Natural killer cell treated with Interleukin-12 subunit alpha and Interleukin-12 subunit beta and Interleukin-15 and Interleukin-18, amount 100 ng/mL, for 72 hours (primary cell): ENCODE measurements at places on chromosomes 2 and 18. TPM values are rescaled to one million over a fixed set of nuclear protein-coding genes. Genes with fewer than 3 reads are reported as not detected.

Gene ERBB4
- not detected for total RNA-seq

Gene PDE11A
- not detected for total RNA-seq

GRCh38 chr2:106336737-106337136 lies 131.5 kb downstream of the RGPD3 start:
- no peak for DNase-seq

DNA sequence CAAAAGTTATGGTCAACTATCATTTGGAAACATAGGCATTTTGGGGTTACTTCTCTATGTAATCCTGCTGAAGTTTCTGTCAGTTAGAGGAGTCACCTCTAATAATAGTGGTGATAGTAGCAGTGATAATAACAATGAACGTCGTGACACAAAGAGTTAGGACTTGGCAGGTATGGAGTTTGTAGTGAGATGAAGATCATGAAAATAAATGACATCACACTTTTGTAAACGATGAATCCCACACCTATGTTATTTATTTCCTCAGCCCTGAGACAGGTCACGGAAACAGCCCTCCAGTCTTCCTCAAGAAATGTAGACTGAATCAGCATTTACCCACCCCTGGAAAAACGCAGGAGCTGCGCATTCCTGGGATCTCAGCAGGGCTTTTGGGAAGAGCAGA lies 38.8 kb downstream of the TSN start:
- no peak for DNase-seq

- no peak for DNase-seq
Observed at GRCh38 chr2:19890104-19890503, 11.7 kb downstream of the TTC32 start.
